Temporal lobe (tissue), 4 donors: ENCODE measurements at places on chromosomes 12 and 14. TPM values are rescaled to one million over a fixed set of nuclear protein-coding genes. Genes with fewer than 3 reads are reported as not detected.

SRRM4 gene
- total RNA-seq: 13.8 TPM

SOAT2 gene
- total RNA-seq: not detected

SNX6 gene
- 68.1 TPM for total RNA-seq

SNAPC1 gene
- total RNA-seq: 3.4 TPM

REM2 gene
- total RNA-seq: 2.0 TPM

CLEC6A gene
- total RNA-seq: not detected
